ENCODE measurements at places on chromosomes 3 and 15.
A peak's percentile ranks its signal among the peaks of the same experiment; 100 is the strongest.

- DNase-seq, result no peak
Observed at GRCh38 chr3:14506626-14507304, 33.4 kb downstream of the GRIP2 start.

DNA sequence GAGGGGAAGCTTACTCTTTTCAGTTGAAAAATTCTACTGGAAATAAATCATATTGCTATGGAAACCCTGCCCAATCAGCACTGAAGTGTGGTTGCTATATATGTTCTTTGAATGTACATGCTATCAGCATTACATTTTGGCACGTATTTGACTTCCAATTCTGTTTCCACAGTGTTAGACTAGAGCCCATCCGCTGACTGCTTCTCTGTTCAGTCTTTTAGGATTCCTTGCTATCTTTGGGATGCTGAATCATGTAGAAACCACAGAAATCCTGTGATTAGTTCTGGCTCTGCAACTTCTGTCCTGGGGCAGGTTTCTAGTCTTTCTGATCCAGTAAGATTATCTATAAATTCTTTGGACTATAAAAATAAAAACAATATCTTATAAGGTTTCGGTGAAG is 128.2 kb upstream of the SLC7A14 start:
- DNase-seq, result no peak

- DNase-seq, result peak; percentile 10
Observed at GRCh38 chr3:133662278-133662651, 524 bp upstream of the TOPBP1 start.

DNA sequence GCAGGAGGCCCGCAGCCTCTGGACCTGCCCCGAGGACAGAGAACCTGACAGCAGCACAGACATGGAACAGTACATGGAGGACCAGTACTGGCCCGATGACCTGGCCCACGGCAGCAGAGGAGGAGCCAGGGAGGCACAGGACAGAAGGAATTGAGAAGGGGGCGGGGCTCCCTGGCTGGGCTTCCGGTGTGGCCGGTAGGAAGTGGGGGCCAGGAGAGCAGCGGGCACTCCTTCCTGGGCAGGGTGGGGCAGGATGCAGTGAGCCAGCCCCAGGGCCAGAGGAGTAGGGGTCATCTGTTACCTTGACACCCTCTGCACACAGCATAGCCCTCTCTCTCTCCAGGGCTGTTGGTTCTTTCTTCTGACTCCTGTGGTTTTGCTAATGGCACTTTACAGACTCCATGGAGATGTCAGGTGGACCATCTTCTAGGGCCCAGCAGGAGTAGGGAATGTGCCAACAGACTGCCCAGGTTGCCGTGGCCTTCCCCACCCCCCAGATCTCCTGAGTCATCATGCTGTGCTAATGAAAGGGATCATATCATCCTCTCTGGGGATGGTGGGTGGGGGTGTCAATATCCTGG is 8.6 kb upstream of the ISG20 start:
- peak; percentile 64 for DNase-seq

DNA sequence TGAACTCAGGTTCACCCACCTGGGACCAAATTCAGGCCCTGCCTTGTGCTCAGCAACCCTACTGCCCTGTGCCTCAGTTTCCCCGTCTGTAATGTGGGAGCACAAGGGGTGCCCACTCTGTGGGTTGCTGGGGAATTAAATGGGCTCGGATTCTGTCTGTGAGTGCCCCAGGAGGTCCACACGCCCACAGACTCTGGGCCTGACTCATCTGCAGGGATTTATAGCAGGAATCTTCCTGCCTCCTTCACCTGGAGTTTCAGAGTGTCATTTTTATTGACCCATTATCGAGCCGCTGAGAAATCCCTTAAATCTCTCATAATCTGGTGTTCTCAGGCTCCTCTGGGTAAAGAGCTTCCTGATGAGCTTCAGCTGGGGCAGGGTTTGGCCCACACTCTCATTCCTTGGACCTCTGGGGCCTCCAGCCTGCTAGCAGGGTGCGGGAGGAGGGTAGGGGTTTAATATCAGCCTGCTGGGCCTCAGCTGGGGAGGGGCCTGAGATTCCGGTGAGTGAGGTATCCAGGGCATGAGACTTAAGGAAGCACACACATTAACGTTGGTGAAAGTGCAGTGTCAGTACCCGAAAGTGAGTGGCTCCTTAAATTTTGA is 16.4 kb downstream of the C3orf18 start:
- DNase-seq, result no peak

DNA sequence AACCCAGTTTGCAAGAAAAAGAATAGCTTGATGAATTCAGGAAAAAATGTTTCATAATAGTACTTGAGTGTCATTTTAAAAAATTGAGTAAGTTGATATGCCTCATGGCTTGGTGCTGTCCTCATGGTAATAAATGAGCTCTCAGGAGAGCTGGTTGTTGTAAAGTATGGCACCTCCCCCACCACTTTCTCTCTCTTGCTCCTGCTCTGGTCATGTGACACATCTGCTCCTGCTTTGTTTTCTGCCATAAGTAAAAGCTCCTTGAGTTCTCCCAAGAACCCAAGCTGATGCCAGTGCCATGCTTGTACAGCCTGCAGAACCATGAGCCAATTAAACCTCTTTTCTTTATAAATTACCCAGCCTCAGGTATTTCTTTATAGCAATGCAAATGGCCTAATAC is 108.8 kb upstream of the CRBN start:
- no peak for DNase-seq

DNA sequence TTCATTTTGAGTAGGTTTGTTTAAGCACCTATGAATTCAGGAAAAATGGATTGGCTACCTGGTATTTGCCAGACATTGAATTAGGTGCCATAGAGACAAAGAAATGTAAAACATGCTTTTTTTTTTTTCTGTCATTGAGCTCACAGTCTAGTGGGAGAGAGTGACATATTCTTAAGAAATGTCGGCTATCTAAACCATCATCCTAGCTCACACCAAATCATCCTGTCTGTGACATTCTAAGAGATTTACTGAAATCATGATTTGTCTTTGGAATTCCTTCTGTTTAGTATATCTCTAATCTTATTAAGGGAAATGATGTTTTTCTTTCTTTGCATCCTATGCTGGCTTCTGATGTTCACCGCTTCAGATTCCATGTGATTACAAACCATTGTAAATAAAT is 59.5 kb upstream of the STXBP5L start:
- DNase-seq, result no peak

GRCh38 chr3:160183345-160184076 is 41.7 kb upstream of the C3orf80 start:
- DNase-seq, result no peak

DNA sequence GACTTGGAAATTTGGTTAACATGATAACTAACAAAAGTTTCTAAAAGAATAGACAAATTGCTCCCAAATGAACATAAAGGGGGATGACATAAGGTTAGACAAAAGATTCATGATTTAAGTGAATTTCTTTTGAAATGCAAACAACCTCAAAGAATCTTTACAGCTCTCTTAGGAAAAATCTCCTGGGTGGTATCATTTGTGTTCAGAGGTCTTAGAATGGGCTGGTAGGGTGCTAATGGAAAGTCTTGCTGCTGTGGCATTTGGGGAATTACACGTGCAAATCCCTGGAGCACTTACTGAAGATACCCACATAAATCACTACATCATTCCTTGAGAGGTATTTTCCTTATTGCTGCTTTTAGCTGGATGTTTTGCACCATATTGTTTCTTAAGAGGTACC is 14.4 kb upstream of the ROBO2 start:
- DNase-seq, result no peak

- no peak for DNase-seq
Observed at GRCh38 chr3:53236112-53236841, 19.5 kb downstream of the TKT start.

DNA sequence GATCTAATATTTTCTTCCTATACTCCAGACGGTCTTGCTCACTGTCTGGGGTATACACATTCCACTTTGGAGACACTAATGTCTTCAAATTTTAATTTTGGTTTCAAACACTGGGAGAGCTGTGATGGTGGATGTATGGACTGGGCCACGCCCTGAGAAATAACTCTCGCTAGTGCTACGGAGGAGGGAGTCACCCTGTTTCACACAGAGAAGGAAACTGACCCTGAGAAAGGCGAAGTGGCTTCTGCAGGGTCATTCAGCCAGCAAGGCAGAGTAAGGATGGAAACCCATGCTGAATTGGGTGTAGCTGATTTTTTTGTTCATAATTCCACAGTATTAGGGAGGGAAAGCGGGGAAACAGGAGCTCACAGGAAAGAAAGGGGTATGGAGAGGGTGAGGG is 8.6 kb upstream of the SKIC8 start:
- no peak for DNase-seq

- DNase-seq, result no peak
Observed at GRCh38 chr15:74978503-74978902, 16.9 kb upstream of the SCAMP5 start.

DNA sequence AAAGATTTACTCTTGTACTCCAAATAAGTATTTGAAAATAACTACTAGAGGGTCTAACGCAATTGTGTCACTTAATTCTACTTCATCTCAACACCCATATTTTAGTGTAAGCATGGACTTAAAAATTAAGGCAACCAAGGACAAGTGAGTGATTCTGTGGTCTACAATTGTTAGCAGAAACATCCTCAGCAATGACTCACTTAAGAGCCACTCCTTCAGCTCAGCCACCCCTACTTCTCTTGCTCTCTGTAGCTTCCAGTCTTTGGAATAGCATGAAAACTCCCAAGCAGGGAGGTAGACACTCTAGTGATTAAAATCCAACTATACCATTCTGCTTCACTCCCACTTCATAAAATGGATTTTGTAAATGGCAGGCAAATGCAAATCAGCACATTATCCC is 116.0 kb upstream of the LRRN1 start:
- no peak for DNase-seq

DNA sequence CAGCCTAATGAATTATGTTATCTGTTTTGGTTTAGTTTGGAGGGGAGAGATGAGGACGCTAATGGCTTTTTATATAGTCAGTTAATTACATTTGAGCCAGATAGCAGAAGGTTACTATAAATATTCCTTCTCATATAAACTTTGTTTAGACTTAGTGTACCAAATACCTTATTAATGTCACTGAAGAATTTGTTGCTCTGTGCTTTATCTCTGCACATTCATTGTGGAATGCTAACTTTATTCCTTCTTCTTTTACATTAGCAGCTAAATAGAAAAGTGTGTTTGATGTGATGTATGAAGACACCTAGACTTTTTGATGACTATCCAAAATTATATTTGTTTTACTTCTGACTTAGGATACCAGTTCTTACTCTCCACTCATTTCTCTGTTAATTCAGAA is 105.2 kb downstream of the EPHA3 start:
- no peak for DNase-seq

GRCh38 chr3:190150681-190151080 is 30.0 kb upstream of the P3H2 start:
- DNase-seq, result no peak

- no peak for DNase-seq
Observed at GRCh38 chr3:149650828-149651227, 7.0 kb downstream of the WWTR1 start.

DNA sequence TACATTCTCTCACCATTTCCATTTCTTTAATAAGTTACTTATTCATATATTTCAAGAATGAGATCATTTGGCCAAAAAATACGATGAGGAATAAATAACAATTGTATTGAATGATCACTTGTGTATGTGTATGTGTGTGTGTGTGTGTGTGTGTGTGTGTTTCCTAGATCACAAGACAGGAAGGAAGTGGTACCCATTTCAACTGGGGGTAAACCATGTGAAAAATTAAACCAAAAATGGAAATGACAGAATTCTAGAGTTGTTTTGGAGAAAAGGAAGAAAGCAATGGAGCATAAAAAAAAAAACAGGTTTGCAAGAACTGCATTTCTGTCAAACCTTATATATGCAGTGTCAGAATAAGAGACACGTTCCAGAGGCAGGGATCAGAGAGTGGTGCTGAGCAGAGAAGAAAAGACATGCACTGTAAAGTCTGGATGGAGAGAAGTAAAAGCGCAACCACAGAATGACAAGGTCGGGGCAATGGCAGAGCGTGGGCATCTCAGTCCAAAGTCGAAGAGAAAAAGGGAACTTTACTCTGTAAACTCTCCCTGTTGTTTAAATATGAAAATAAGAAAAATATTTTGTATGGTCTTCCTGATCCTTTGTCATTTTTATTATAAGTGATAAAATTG is 75.5 kb downstream of the PEX5L start:
- peak; percentile 53 for DNase-seq

DNA sequence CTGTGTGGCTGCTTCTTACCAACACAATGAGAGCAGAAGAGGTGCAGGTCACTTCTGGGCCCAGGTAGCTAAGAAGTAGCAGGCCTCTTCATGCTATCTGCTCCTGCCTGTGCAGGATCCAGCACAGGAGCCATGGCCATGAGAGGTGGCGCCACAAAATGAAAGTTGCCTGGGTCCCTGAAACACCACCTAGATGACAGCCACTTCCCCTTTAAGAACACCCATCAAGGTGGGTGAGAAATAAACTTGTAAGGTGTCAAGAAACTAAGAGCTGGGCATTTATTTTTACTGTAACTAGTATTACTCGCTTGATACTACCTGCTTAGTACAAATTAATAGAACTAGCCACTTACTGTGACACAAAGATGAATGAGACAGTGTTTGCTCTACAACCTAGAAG is 484.6 kb upstream of the TBL1XR1 start:
- no peak for DNase-seq

GRCh38 chr15:83458381-83458780 is 11.2 kb downstream of the SH3GL3 start:
- no peak for DNase-seq

GRCh38 chr3:40930131-40930538 is 269.2 kb upstream of the CTNNB1 start:
- no peak for DNase-seq

DNA sequence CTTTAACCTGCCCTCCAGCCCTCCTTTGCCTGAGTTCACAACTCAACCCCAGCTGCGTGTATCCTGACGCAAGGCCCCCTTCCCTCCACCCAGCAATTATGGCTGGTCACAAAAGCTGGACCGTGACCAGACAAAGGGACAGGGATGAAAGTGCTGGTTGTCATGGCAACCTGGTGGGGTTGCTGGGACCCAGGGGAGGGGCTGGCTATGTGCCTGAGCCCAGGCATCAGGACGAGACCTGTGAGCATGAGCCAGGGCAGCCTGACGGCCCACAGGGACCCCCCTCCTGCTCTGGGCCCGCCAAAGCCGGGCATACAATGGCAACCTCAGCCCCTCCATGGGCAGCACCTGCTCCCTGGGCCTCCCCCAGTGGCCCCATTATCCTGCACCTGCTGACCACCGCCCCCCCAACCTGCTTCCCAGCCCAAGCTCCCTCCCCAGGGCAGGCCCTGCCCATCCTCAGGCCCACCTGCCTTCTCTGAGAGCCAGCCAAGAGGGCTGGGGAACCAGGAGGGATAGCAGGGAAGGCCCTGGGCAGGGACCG is 4.5 kb upstream of the DNAH1 start:
- no peak for DNase-seq

- no peak for DNase-seq
Observed at GRCh38 chr3:171039674-171040073, 13.2 kb upstream of the SLC2A2 start.

DNA sequence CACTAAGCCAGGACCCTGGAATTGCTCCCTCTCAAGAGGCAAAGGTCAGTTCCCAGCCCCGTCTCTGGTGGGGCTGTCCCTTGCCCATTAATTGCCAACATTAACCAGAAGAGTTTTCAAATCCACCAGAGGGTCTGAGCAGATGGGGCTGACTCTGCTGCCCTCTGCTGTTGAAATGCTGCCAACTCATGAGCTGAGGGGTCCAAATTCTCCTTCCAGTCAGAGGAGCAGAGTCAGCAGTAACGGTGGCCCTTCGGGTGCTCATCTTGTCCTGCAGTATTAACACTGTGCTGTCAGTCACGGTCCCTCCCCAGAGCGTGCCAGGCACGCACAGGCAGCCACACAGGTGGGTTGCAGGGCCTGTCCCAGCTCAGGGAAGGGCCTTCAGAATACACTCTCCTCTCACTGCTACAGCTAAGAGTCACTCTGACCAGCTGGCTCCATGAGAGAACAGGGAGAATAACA is 10.7 kb upstream of the SPTBN5 start:
- DNase-seq, result peak; percentile 55

- no peak for DNase-seq
Observed at GRCh38 chr15:101536875-101537405, 47.4 kb upstream of the PCSK6 start.

Measured in T-helper 2 cell (primary cell).